BJ (cell line): ENCODE measurements at places on chromosomes 1 and 21. TPM values are rescaled to one million over a fixed set of nuclear protein-coding genes. Genes with fewer than 3 reads are reported as not detected.

- no peak for DNase-seq
Observed at GRCh38 chr1:157181258-157181657, 43.1 kb upstream of the ETV3 start.

DNA sequence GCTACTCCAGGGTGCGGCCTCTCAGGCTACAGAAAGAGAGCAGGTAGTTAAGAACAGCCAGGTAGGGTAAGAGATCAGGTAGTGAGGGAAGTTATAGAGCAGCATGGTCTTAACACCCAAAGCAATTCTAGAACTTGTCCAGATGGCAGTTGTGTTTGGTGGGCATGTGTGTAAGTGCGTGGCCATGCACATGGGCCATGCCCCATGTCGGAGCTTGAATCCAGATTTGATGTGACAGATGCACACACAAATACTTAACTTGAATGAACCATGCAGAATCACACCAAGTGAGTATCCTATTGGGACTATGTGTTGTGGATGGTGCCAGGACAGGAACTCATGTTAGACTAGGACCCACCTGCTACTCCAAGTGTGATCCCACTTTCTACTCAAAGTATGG is 145.7 kb upstream of the HMGB4 start:
- no peak for DNase-seq

DNA sequence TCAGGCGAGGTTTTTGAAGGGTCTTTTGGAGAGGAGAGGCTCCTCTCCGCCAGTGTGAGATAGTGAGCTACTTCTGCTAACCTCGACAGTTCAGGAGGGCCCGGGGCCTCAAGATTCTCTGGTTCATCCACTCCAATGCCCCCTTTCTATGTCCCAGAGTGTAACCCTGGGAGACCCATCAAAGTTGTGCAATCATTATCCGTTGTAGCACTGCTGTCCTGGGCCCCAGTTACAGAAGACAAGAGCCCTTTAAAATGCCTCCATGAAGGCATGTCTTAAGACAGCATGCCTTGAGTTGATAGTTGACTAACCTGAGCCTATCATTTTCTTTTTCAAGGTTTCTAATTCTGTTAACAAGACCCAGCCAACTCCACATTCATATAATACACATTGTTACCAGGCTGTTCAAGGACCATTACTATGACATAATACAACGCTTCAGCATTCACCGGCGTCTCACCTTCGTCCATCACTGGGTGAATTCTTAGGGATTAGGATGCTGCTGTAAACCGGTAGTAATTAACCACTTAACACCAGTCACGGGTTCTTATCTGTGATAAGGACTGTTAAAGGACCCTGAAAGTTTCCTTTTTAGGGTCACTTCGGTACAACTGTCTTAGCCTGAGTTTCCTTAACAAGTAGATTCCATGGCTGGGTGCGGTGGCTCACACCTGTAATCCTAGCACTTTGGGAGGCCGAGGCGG is 37.4 kb upstream of the CDC42BPA start:
- DNase-seq = no peak

DNA sequence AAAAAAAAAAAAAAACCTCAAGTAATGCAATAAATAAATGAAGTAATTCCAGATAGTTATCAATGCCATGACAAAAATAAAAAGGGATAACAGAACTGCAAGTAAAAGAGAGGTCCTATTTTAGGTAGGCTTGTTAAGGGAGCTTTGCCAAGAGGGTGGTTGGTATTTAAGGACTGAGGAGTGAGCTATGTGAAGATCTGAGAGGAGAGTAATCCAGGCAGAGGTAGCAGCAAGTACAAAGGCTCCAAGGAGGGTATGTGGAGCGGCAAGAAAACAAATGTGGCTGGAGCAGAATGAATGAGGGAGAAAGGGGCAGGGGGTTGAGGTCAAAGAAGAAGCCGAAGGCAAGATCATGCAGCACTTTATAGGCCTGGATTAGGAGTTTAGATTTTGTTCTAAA is 59.9 kb upstream of the CDC42BPA start:
- DNase-seq = no peak

GRCh38 chr1:14303011-14303410 is 295.5 kb upstream of the KAZN start:
- DNase-seq = no peak

GRCh38 chr1:229230140-229230892 is 40.6 kb upstream of the RAB4A start:
- DNase-seq = no peak

- DNase-seq = no peak
Observed at GRCh38 chr1:217983051-217983375, 302.1 kb upstream of the RRP15 start.

DNA sequence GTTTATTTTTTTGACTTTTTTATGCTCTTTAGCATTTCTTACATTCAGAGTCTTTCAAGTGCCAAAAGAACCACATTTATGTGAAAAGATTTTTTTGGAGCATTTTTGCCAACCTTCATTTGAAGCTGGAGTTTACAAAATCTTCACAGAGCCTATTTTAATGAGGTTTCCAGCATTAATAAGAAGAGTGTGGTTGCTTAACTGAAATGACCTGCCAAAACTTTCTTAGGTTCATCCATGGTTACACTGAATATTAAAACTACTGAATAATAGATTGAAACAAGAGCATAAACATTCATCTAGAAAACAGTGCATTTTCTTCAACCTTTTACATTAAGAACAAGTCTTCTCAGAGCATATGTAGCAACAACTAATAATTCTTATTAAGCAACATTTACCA is 672.3 kb upstream of the CXADR start:
- DNase-seq = no peak

- DNase-seq = no peak
Observed at GRCh38 chr1:229091721-229092136, 179.2 kb upstream of the RAB4A start.

DNA sequence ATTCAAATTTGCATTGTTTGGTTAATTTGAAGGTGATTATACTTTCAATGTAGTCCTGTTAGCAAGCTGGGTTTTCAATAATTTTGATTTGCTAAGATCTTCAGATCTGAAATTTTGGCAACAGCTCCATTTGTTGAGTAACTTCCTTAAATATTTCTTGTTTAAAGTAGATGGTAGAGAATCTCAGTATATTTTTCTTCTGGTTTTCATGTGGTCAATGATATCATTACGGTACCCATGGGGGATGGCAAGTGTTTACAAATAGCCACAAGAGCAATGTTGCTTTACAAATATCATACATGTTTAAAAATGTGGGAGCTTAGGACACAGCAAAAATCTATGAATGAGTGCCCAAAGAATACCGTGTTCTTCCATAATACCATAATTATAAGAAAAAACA is 175.9 kb downstream of the IFI44 start:
- no peak for DNase-seq

GRCh38 chr1:188325211-188325610 is 1496.5 kb downstream of the PLA2G4A start:
- no peak for DNase-seq

GRCh38 chr1:203796236-203796605 is 798 bp downstream of the ZBED6 start:
- no peak for DNase-seq

- DNase-seq = no peak
Observed at GRCh38 chr1:95991787-95992520, 729.6 kb upstream of the PTBP2 start.

- DNase-seq = no peak
Observed at GRCh38 chr1:200561856-200562214, 58.7 kb downstream of the KIF14 start.

DNA sequence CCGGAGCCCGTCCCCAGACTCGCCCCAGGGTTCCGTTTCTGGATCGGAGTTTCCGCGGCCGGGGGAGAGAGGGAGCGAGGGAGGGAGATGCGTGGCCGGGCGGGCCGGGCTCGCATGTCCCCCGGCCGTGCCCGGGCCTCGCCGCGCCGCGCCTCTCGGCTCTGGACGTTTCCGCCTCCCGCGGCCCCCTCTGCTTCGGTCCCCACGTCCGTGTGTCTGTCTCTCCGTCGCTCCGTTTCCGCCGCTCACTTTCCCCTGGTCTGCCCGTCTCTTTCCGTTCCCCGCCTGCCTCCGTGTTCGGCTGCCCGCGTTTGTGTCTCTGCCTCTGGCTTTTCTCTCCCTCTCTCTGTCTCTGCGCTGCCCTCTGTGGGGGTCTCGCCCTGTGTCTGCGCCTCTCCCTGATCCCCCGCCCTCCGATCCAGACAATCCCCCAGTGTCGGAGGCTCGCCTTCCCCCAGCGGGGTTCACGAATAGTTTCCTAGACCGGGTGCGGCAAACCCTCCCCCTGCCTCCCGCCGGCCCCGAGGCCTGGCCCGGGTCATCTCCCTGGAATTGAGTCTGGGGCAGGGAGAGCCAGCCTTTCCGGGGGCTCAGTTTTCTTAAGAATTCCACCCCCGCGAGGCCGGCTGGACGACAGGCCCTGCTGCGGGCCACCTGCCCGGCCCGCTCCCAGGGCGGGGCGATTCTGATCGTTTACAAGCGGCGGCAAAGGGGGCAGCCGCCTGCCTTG is 735 bp downstream of the NBL1 start:
- no peak for DNase-seq

GRCh38 chr21:16579538-16579937 is 849.8 kb downstream of the USP25 start:
- DNase-seq = no peak

GRCh38 chr1:33119532-33120217 is 38.7 kb downstream of the AZIN2 start:
- no peak for DNase-seq

- DNase-seq = no peak
Observed at GRCh38 chr1:8687039-8687438, 130.4 kb downstream of the RERE start.

DNA sequence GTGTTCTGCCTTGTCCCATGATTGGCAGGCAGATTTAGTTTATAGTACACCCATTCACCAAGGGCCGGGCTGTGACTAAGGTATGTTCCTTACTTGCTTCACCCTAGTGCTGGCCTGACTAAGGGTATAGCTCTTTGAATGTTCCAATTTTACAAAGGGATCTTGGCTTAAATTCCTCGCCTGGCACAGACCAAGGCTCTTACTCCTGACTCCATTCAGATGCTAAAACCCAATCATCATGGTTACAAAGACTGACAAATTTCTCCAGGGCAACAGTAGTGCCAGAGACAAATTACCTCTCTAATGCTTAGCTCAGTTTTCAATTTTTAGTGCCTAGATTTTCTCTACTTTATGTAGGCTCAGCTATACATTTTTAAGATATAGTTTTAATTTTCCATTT is 11.5 kb upstream of the C1orf53 start:
- DNase-seq = no peak

Gene PDE9A
- polyA plus RNA-seq = 0.07 and 0.09 TPM in 2 replicates

Gene CAMK1G
- polyA plus RNA-seq = 0.81 and 1.5 TPM in 2 replicates

Gene TCHH
- not detected in 2 replicates for polyA plus RNA-seq

Gene SPRR1B
- polyA plus RNA-seq = not detected in 2 replicates

Gene S100A7
- not detected in 2 replicates for polyA plus RNA-seq

Gene HSD3B1
- polyA plus RNA-seq = not detected in 2 replicates
